Activated CD4-positive, alpha-beta T cell treated with anti-CD3 and anti-CD28 coated beads, Interleukin-2, amount 10 ng/mL, durations not matched to agents 7 days and 5 days (primary cell): ENCODE measurements at places on chromosomes 7 and 10. TPM values are rescaled to one million over a fixed set of nuclear protein-coding genes. Genes with fewer than 3 reads are reported as not detected.

HECW1 gene
- total RNA-seq: not detected

TMUB1 gene
- total RNA-seq: 77.1 TPM

LRIT1 gene
- total RNA-seq: not detected

LIPF gene
- total RNA-seq: not detected

CDC14C gene
- not detected for total RNA-seq

SNX8 gene
- total RNA-seq: 28.0 TPM

HOXA5 gene
- total RNA-seq: not detected

AASS gene
- 0.84 TPM for total RNA-seq

GPR26 gene
- total RNA-seq: not detected
